NCI-H460 (cell line): ENCODE measurements at places on chromosomes 7 and 10. TPM values are rescaled to one million over a fixed set of nuclear protein-coding genes. Genes with fewer than 3 reads are reported as not detected.
A peak's percentile ranks its signal among the peaks of the same experiment; 100 is the strongest.

Gene MTPN
- total RNA-seq: 175 and 176 TPM in 2 replicates

Gene CLRN3
- total RNA-seq: not detected in 2 replicates

- DNase-seq: no peak
Measured at GRCh38 chr10:70559861-70560260, 42.7 kb downstream of the PRF1 start.

Gene ITIH5
- not detected in 2 replicates for total RNA-seq

DNA sequence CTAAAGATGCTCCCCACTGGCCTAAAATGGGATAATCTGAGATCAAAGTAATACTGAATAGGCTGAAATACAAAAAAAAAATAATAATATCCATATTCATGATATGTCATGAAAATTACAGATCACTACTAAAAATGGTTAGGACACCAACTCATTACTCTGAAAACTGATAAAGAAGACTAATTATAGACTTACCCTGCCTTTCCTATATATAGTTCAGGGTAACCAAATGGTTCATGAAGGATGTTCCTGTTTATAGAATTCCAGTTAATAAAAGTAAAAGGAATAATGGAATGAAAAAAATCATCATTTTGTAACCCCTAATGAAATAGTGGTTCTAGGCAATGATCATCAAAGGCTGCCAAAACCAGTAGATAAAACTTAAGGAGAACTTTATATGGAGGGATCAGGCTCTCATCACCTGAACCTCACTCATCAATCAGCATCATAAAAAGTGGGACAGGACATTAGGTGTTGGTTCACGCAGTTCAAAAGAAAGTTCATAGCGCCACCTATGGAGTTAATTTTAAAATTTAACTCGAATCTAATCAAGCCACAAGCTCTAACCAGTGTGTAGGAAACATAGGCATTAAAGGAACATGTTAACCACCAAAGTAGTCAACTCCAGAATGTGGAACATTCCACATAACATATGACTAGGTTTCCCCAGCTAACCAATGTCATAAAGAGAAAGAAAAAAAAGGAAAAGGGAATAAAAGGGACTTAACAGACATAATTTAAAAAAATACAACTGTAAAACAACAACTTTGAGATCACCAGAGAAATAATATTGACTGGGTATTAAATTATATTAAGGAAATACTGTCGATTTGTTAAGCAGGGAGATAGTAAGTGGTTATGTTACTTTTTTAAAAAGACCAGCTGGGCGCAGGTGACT is 35.7 kb downstream of the P4HA1 start:
- DNase-seq: peak; percentile 50

GRCh38 chr10:128025951-128026350 is 100.3 kb downstream of the MKI67 start:
- no peak for DNase-seq

DNA sequence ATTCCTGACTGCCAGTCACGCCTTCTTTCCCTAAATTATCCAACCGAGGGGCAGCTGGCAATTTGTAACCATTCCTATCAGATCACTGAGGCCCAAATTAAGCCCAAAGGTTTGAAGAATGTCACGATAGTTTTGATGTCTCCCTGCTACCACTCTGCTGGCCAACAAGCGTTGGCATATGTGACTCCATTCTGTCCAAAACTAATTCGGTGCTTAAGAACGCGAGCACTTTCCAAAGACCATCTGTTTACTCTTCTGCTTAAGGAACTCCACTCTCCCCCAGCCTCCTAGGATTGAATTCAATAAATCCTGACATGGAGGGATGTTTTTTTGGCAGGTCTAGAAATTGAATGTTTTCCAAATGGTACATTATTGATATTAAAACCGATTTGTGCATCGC is 131.5 kb upstream of the CTBP2 start:
- no peak for DNase-seq

DNA sequence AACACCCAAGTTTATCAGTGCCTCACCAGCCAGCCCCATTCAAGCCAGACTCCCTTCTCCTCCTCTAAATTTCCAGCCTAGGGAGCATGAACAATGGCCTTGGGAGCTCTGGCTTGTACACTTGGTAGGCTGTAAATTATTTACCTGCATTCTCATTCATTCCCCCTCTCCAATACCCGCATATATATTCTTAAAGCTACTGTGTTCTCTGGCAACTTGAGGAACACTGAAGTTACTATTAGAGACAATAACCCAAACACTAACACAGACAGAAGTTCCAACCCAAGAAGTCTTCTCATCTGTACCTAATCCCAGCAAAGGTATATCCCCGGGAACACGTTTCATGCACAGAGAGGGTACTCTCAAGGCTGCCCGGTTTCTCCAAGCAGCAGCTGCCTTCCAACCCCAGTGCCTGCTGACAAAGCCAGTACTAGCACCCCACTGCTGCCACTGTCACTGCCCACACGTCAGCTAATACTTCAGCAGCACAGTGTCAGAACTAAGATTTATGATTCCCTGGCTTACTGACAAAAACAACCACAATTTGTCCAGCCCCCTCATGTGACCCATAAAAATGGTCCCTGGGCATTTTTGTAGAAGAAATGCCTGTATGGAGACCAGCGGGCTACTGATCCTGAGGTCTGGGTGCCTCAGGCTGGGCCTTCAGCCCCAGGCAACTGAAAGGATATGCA is 3.1 kb downstream of the WDR91 start:
- no peak for DNase-seq

Gene ARHGAP12
- 31.5 and 35.9 TPM in 2 replicates for total RNA-seq

- DNase-seq: no peak
Measured at GRCh38 chr10:86056672-86057071, 309.9 kb downstream of the GRID1 start.

GRCh38 chr10:77960829-77961329 is 34.3 kb upstream of the DLG5 start:
- DNase-seq: no peak

DNA sequence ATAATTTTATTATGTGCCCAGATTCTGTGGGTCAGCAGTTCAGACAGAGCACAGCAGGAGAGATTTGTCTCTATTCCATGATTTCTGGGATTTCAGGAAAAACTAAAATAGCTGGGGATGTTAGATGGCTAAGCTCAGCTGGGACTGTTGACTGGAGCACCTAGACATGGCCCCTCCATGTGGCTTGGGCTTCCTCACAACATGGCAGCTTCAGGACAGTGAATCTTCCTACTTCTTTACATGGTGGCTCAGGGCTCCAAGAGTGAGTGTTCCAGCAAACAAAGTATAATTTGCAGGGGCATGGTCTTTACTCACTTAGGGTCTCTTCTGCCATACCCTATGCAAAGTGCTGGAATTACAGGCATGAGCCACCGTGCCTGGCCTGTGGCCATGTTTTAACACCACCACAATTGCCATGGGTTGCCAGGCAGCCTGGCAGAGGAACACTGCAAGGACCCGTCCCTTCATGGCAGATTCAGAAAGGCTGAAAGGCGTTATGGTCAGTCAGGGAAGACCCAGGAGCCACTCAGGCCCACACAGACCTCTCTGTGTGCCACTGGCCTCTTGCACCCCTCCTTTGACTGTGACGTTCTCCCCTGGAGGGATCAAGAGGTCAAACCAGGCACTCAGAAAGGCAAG is 50.8 kb upstream of the ZMIZ1 start:
- DNase-seq: no peak

- no peak for DNase-seq
Measured at GRCh38 chr10:15365692-15366091, 5.4 kb downstream of the FAM171A1 start.

Gene CPEB3
- 3.4 and 3.5 TPM in 2 replicates for total RNA-seq

Gene GJD4
- not detected in 2 replicates for total RNA-seq

Gene OR6B1
- not detected in 2 replicates for total RNA-seq
